Posterior cingulate gyrus (tissue), 11 donors: ENCODE measurements at places on chromosomes 13 and 19.

GRCh38 chr13:44117351-44117750, 237.6 kb downstream of the LACC1 start:
- no peak for DNase-seq

DNA sequence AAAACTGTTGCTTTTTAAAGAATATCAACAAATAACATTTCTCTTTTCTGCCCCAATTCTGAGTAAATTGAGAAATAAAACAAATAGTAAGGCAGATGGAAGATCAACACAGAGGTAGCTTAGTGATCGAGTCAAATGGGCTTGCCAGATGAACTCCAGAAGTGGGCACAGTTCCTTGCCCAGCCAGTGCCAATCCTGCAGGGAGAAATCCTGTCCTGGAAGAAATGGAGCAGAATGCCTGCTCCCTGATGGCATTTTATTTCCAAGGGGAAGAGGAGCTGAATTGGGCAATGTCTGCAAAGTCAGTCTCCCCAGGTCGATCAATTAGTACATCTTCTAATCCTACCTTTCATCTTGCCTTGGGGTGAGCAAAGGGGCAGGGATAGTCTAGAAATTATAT, 225.3 kb downstream of the NHLRC3 start:
- DNase-seq, result no peak

DNA sequence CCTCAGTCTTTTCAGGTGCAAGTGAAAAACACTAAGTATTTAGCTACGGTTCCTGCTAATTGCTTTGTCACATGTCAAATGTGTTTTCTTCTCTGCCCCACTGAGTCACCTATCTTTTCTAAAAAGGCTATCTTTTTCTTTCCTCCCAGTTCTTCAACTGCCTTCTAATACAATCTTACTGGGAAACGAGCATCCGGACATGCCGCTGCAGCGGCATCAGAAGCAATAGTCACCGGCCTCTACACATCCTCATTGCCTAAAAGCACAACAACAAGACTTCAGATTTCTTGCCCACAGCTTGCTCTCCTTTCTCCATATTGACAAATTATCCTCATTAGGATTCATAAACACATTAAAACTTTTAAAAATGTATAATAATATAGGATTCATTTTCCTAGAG, 1.2 kb downstream of the PCDH9 start:
- DNase-seq, result no peak

- no peak for DNase-seq
Measured at GRCh38 chr13:75647126-75647784, 11.1 kb downstream of the LMO7 start.

DNA sequence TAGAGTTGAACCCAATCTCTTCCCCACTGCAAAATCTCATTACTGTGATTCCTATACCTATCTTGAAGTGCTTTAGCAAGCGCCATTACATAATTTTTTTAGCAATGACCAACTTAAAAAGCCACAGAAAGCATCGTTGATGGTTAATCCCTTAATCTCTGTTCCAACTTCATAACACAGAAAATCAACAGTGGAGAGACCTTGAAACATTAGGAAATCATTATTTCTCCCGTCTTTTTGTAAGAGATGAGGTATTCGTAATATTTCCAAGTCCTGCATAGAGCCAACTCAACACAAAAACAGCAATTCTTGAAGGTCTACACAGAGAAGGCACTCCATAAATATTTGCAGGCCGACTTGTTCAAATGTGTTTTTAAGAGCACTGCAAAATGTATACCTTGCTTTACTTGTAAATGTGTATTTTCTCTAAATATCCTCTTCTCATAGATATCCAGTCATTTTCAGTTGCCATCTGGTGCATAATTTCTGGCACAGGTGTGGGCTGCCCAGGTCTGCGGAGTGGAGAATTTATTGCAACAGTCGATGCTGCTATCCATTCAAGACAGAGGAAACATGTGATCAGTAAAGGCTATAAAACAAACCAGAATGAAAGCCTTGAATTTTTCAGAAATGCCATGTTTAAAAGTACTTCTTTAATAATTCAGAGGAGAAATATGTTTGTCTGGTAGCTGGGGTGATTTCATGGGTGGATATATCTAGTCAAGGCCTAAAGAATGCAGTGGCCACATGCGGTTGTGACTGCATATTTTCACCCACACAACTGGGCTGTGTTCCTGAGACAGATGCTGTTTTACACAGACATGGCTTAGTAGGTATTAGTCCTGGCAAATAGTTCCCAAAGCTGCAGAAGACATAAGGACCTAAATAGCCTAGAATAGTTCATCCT, 234.3 kb upstream of the STARD13 start:
- DNase-seq, result no peak

DNA sequence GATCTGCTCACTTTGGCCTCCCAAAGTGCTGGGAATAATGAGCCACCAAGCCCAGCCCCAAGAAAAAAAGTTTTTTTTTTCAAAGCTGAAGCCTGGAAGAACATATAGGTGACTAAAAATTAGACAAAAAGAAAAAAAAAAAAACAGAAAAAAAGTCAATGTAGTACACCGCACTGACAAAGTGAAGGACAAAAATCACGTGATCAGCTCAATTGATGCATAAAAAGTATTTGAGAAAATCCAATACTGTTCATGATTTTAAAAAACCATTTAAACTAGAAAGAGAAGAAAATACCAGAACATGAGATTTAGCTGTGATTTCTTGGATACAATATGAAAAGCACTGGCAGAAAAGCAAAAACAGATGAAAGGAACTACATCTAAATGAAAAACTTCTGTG, 10.5 kb upstream of the ERVV-2 start:
- no peak for DNase-seq
